ENCODE measurements at places on chromosomes 2 and 18.

GRCh38 chr18:51163543-51163942, 33.9 kb downstream of the MEX3C start:
- DNase-seq, result no peak

- no peak for DNase-seq
These were observed 6.3 kb downstream of the IDH1 start for GRCh38 chr2:208248601-208249000.

DNA sequence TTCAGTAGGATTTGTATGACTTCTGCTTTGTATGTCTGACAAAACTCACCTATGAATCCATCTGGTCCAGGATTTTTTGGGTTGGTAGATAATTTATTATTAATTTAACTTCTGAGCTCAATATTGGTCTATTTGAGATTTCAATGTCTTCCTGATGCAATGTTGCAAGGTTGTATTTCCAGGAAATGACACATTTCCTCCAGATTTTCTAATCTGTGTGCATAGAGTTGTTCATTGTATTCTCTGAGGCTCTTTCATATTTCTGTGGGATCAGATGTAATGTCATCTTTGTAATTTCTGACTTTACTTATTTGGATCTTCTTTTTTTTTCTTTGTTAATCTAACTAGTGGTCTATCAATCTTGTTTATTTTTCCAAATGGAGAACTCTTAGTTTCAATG, 584.7 kb upstream of the SETBP1 start:
- DNase-seq, result no peak

- DNase-seq, result no peak
These were observed 8.9 kb downstream of the BOLA3 start for GRCh38 chr2:74138600-74139323.

DNA sequence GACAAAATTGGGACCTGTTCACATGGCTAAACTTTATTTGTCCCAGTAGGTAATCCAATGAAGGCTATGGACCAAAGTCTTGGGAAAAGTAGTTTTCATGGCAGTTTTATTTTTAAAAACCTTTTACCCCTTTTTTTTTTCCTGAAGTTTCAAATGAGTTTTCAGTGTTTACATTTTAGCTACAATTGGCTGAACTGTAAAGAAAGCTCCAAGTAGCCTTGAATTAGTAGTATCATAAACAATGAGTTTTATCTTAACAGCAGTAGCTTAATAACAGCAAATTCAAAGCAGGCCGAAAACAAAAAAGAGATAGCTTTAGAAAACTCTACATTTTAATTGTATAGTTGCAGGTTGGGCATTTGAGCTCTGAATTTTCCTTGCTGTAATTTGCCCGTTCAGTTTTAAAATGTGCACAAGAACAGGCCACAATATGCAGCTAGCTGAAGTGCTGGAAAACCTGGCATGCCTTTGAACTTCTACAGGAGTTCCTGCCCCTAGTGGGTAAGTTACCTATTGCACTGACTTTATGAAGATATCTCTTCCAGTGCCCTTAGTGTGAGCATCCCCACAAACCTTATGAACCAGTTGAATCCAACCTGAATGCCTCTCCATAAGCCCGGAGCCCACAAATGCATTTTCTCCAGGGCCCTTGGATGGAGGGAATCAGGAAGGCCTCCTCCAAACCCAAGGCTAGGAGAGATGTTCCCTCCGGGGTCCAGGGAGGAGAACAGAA, 106.7 kb downstream of the XRCC5 start:
- DNase-seq, result no peak

DNA sequence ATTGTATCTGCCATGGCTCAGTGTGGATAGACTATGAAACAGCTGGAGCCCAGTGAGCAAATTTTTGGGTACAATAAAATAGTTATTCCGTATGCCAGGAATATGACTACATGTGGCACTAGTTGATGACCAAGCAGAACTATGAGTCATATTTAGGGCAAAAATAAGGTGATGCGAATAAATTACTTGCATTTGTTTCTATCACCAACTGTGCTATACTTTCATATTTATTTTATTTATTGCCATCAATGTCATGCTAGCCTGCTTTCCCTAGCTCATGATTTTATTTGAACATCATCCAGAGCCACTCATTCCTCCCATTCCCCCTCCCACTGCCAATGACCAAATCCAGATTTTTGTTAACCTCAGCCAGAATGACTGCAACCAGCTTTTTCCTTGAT, 13.3 kb upstream of the FAP start:
- DNase-seq, result no peak

DNA sequence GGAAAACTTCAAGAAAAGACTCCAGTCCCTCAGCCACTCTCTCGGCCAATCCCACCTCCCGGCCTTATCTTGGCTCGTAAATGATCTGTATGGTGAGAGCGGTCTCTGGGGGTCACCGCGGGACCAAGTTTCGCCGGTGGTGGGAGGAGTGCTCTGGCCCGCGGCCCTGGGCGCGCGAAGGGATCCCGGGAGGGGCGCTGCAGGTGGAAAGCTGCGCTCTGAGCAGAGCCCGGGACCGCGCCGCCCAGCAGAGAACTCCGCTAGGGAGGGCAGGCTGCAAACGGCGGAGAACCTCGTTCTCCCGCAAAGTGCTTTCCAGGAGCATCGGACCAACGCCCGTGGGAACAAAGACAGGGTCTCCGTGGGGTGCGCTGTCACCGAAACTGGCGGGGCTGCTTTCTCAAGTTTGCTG, 622 bp downstream of the LRP2 start:
- DNase-seq, result no peak

DNA sequence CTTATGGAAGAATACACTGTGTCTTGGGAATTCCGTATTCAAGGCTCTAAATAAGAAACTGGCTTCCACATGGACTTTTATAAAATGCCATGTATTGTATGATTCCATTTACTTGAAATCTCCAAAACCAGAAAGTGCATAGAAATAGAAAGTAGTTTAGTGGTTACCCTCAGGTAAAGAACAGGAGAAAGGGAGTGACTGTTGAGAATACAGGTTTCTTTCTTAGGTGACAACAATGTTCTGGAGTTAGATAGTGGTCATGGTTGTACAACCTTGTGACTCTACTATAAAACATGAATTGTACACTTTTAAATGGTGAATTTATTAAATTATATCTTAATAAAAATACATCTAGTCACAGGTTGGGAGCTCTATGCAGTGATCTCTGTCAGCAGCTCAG, 481.8 kb downstream of the SPAG16 start:
- DNase-seq, result no peak

GRCh38 chr2:16282511-16282910, 342.2 kb downstream of the MYCN start:
- no peak for DNase-seq

DNA sequence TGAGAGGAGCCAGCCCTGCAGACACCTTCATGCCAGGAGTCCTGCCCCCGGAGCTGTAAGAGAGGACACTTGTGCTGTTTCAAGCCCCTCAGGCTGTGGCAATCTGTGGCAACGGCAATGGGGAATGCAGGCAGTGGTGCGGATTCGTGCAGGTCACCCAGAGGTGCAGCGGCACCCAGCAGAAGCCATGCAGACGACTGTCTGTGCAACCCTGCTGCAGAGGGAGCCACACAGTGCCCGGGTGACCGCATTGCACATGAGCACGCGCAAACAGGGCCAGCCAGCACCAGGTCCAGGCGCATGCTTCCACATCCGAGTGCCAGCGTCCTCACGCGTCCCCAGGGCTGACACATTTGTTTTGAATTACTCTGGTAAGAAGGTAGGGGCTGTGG, 84.8 kb upstream of the GPC1 start:
- no peak for DNase-seq

Data from NCI-H2081 treated with DMSO at 0.1 percent for 48 hours (cell line).